ENCODE measurements at places on chromosomes 2 and 18. TPM values are rescaled to one million over a fixed set of nuclear protein-coding genes. Genes with fewer than 3 reads are reported as not detected.

Gene LRRC30
- total RNA-seq = not detected

Gene G6PC2
- total RNA-seq = not detected

Gene ASXL3
- total RNA-seq = 1.3 TPM

Gene CCT4
- total RNA-seq = 65.2 TPM

Gene REG3G
- total RNA-seq = 0.28 TPM

Gene LIPG
- 2.8 TPM for total RNA-seq

Gene SERPINB11
- total RNA-seq = 0.47 TPM

Gene DNAH7
- under 0.01 TPM for total RNA-seq

Gene RTKN
- 27.8 TPM for total RNA-seq

Gene AMER3
- total RNA-seq = not detected

Gene SKA1
- total RNA-seq = 18.7 TPM

Gene SERPINE2
- 4.8 TPM for total RNA-seq

Gene ACKR3
- 6.0 TPM for total RNA-seq

Gene STPG4
- 0.25 TPM for total RNA-seq

Gene RGPD4
- not detected for total RNA-seq

Gene CTLA4
- total RNA-seq = 0.17 TPM

Gene RAB17
- total RNA-seq = 17.8 TPM

Gene CAPN14
- 0.05 TPM for total RNA-seq

Gene POTEE
- not detected for total RNA-seq

Gene CHRND
- total RNA-seq = not detected

Gene E2F6
- total RNA-seq = 4.2 TPM

Gene OR6B2
- not detected for total RNA-seq

Gene REEP1
- total RNA-seq = 1.7 TPM

Gene ORC2
- total RNA-seq = 12.5 TPM

Gene CXCR2
- total RNA-seq = 0.47 TPM

Gene TTN
- 3.0 TPM for total RNA-seq

Gene MALL
- total RNA-seq = 2.0 TPM

Gene CCDC85A
- 0.17 TPM for total RNA-seq

Gene NPPC
- total RNA-seq = 0.47 TPM

Gene SLC19A3
- 12.4 TPM for total RNA-seq

Gene ANKRD62
- total RNA-seq = under 0.01 TPM

Gene SERPINB13
- total RNA-seq = not detected
